GM13976 (cell line): ENCODE measurements at places on chromosomes 3 and 15.

DNA sequence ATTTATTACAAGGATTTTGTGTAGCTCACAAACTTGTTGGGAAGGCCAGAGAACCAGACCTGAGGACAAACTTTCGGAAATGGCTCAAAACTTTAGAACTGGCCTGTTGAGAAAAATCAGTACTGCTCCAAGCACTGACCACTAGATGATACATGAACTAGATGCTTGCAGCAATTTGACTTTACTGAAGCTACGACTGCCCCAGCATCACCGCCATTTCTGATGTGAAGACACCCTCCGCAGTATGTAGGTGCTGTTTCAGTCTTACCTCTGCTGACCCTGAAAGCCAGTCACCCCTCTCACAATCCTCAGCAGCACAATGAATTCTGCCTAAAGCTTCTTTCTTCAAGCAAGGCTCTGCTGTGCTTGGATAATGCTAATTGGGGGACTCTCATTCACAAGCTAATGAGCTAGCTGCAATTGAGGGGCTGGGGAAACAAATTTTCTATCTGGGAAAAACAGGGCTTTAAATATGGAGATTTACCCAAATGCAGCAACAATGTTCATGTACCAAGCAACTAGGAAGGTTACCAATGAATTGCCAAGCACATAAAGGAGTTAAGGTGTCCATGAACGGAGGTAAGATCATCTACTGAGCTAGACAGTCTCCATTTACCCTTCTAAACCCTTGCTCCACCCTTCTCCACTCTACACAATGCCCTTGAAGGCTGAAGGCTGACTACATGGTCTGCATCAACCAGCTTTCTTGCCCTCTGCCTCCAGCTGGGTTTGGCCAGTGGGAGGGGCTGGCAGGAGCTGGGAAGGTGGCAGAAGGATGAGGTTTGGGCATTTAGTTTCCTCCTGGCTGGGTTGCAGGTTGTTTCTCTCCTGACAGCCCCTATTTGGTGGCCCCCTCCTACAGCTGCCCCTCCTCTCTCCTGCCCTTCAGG is 53.2 kb upstream of the FSTL1 start:
- DNase-seq = no peak

DNA sequence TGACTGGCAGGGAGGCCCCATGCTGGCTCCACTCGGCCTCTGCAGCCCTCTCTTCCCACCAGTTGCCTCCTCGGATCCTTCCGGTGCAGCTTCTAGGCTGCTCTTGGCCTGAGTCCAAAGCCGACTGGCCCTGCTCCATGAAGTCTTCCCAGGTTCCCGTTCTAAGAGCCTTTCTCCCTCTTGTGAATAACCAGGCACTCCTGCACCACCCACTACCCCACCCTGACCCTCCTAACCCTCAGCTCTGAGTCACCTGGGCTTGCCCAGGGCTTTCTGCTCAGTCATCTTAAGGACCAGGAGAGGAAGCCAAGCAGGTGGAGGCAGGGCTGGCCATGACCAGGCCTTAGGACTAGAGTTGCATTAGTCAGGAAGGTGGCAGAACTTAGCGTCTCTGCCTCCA is 28.1 kb upstream of the CNBP start:
- no peak for DNase-seq

- DNase-seq = no peak
Observed at GRCh38 chr3:191342006-191342405, 11.7 kb upstream of the UTS2B start.

- no peak for DNase-seq
Observed at GRCh38 chr3:149623824-149624223, 34.0 kb downstream of the WWTR1 start.

DNA sequence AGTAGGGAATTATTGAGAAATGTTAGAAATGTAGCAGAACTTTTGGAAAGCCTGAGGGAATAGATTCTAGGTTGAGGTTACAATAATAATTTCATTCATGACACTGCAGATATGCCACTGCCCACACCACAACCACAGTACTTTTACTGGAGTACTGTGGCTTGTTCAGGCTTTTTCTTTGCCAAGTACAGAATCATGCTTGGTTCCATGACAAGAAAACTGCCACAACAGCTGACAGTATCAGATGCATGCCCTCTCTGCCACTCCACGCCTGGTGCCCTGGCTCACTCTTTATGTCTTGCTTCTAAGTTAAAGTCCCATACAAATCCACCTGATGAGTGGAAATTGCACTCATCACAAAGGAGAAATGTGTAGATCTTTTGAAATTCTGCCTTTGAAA is 398.6 kb downstream of the ZIC1 start:
- DNase-seq = no peak

DNA sequence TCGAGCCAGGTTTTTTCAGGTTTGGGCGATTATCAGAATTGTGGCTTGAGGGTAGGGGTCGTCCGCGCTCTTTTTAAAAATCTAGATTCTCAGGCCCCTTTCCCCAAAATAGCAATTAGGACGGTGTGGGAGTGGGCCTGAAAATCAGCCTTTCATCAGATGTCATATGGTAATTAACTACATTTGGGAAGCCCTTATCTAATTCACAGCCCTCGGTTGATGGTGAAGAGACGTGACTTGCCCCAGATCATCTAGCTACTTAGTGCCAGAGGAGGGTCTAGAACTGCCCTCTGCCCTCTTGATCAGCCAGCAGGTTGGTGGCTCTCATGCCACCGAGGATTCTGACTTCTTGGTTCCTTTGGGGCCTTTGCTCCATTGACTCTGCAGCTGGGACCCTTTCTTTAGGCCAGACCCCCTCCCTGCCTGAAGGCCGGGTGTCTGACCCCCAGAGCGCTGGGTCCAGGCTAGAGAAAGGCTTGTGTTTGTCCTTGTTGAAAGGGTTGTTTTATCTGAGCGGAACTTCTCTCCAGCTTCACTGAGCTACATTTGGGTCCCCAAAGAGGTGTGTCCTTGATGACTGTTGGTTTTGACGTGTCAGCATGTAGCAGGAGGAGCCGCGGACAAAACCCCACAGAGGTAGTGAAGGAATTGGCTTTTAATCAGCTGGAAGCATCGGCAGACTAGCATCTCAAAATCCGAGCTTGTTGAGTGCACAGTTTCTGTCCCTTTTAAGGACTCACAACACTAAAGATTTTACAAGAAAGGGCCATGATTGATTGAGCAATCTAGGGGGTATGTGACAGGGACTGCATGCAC is 857 bp downstream of the AEN start:
- DNase-seq = peak; percentile 68

GRCh38 chr3:32510075-32510724 is 7.5 kb upstream of the CMTM6 start:
- DNase-seq = peak; percentile 75

- DNase-seq = no peak
Observed at GRCh38 chr3:28244491-28244890, 3.1 kb downstream of the CMC1 start.

DNA sequence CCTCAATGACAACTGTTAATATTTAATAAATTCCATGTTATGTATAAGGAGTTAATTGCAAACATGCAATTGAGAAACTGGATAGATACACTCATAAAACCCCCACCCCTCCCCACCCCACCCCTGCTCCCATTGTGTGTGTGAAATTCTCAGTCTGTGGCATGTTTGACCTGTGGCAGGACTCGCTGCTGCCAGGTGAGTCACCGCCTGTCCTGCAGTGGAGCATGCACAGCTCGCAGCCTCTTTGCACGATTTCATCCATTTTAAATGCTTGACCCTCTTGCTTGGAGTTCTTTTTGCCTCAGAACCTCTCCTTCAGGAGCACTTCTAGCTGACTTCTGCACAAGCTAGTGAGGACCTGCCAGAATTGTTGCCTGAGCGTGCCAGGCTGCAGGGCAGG is 5.3 kb upstream of the APEH start:
- DNase-seq = no peak

- DNase-seq = no peak
Observed at GRCh38 chr3:71389911-71390573, 193.5 kb downstream of the FOXP1 start.

- no peak for DNase-seq
Observed at GRCh38 chr3:141707741-141708203, 30.3 kb upstream of the RNF7 start.

DNA sequence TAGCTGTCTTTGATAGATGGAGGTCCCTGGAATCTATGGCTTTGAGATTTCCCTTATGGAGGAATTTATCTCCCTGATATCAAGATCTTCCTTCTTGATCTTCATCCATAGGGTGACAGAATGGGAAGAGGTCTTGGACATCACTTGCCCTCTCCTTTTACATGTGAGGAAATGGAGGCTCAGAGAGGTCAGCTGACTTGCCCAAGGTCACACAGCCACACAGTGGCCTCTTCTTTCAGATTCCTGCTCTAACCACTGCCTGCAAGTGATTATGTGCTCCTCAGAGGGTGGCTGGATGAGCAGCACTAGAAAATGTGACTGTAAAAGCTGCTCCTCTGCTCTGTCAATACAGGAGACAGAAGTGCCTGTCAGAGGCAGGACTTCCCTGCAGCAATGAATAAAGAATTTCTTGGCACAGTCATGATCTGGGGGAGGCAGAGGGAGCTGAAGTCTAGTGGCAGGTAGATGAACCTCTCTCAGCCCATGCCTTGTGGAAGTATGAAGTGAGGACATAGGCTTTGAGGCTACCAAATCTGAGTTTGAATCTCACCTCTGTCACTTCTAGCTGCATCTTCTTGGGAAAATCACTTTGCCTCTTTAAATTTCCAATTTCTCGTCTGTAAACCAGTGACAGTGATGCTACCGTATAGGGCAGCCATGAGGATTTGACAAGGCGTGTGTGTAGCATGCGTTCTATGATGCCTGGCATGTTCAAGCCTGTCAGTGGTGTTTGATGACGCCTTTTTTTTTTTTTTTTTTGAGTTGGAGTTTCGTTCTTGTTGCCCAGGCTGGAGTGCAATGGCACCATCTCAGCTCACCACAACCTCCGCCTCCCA is 12.0 kb downstream of the SSUH2 start:
- DNase-seq = no peak

DNA sequence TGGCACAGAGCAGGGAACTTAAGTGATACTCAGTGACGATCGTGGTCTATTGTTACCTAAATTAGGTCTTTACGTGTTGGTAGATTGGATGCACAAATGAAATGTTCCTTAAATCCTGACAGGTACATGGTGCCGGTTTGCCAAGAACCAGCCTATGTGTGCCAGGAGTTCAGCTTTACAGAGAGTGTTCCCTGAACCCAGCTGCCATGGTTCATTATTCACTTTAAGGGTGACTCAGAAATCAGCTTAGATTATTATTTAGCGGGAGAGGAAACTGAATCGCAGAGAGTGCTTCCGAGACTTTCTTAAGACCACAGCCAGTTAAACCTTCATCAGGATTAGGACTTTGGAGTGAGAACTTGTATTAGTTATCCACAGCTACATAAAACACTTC is 21.5 kb downstream of the FAM43A start:
- no peak for DNase-seq

GRCh38 chr3:1326546-1326945 is 233.7 kb downstream of the CNTN6 start:
- DNase-seq = no peak
